ENCODE measurements at places on chromosomes 1 and 21. TPM values are rescaled to one million over a fixed set of nuclear protein-coding genes. Genes with fewer than 3 reads are reported as not detected.

NEGR1 gene
- 4.9 TPM for total RNA-seq

RBM8A gene
- 92.4 TPM for total RNA-seq

PLA2G2D gene
- not detected for total RNA-seq

PTPRF gene
- 173 TPM for total RNA-seq

TRMT13 gene
- 12.8 TPM for total RNA-seq

ITLN2 gene
- total RNA-seq, result not detected

S100A7A gene
- not detected for total RNA-seq

MAP10 gene
- 2.0 TPM for total RNA-seq

ODF2L gene
- total RNA-seq, result 90.2 TPM

HCRTR1 gene
- total RNA-seq, result 1.3 TPM

MCOLN2 gene
- not detected for total RNA-seq

RAD54L gene
- total RNA-seq, result 2.0 TPM

SAMD13 gene
- 2.4 TPM for total RNA-seq

ITGB3BP gene
- total RNA-seq, result 19.4 TPM

EPB41 gene
- 26.8 TPM for total RNA-seq

TMEM200B gene
- 0.67 TPM for total RNA-seq

RGS13 gene
- total RNA-seq, result not detected

FOXD2 gene
- 0.33 TPM for total RNA-seq

PLA2G5 gene
- total RNA-seq, result not detected

FBXO2 gene
- 1.3 TPM for total RNA-seq

GLIS1 gene
- total RNA-seq, result not detected

CEP170 gene
- 228 TPM for total RNA-seq

TNFRSF1B gene
- total RNA-seq, result 38.6 TPM

OR6K3 gene
- 0.19 TPM for total RNA-seq

All from vein endothelial cell (primary cell).